ENCODE measurements at places on chromosomes 5 and 9. TPM values are rescaled to one million over a fixed set of nuclear protein-coding genes. Genes with fewer than 3 reads are reported as not detected.

GRCh38 chr5:71587766-71588532, 809 bp downstream of the MCCC2 start:
- no peak for DNase-seq

DNA sequence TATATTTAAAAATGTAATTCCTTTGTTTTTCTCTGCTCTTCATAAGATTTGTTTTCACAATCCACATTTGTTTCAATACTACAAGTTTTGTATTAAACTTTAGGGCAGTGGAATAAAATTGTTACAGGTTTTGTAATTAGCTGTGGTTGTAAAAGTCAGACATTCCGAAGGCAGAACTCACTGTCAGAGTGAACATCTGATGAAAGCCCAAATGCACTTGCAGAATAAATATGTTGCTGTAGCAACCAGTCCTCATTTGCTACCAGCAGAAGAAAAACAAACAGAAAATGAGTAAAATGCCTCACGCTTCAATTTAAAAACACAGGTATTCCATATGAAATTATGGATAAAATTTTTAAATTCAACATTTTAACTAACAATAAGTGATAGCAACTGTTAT, 740.1 kb upstream of the FAM174A start:
- no peak for DNase-seq

DNA sequence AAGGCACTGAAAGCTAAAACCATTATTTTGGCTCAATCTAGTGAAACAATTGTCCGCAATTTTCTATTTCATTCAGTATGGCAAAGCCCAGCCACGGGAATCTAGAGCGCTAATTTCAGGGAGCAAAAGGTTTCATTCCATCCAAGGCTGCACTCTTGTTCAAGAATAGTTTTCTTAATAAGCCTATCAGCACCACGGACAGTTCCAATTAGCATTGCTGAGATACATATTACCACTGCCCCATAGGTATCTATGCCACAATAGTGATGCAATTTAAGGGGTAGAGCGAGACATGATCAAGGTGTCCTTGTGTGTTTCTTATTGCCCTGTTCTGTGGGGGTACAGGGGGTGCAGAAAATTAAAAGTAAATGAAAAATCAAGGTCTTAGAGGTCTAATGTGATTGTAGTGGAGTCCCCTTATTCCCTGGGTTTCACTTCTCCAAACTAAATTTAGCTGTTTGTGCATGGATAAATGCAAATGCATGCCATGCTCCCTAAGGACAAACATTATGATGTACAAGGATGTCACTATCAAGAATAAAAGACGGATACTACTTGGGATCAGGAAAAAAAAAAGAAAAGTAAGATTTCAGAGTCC, 45.5 kb downstream of the SPOCK1 start:
- no peak for DNase-seq

GRCh38 chr5:123875561-123876275, 363.7 kb downstream of the CSNK1G3 start:
- no peak for DNase-seq

- no peak for DNase-seq
Observed at GRCh38 chr5:158877706-158878105, 222.0 kb downstream of the EBF1 start.

DNA sequence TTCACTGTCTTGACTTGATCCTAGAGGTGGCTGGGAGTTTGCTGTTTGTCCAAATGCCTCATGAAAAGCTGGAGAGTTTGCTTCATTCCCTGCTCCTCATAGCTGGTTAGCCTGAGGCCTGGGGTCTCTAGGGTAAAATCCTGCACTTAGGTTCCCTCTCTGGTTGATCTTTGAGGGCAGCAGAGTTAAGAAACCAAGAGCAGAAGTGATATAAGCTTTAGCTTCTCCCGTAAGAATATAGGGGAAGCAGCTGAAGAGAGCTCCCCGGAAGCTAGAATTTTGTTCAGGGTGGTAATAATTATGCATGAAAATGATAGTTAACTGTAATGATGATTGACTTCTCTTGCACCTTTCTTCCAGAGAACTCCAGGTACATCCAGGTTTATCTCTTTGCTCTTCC, 1.4 kb downstream of the FAM53C start:
- no peak for DNase-seq

DNA sequence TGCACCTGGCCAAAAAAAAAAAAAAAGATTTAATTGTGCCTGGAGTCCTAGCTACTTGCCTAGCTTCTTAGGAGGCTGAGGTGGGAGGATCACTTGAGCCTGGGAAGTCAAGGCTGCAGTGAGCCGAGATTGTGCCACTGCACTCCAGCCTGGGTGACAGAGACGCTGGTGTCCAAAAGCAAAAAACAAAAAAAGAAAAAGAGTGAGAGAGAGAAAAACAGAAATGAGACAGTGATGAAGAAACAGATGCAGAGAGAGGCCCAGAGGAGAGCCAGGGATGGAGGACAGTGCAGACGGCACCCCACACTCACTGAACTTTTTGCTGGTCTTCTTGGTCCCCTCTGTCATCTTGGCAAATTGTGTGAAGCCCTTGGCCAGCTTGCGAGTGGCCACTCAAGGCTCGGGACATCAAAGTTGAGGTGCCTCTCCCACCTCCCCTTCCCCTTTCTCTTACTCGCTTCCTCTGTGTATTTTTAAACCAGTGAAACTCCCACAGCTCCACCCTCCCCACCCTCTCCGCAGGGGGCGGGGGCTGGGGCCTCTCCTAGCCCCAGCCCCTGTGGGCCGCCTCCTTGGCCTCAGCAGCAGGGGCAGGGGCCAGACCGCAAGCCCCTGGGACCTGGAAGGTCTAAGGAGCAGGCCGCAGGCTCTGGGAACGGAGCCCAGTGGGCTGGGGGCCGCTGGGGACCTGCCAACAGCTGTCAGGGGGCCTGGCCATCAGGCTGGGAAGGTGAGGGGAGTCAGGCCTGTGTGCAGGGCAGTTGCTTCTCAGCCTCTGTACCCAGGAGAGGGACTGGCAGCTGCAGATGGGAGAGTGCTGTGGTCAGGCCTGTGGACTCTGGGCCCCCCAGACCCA, at the start of gene SH2D3C:
SH2D3C (minus strand) TSS at position 387 of the 856 bp plus-strand sequence; CDS start at position 348, 39 bp downstream.
- peak; percentile 67 for DNase-seq

- no peak for DNase-seq
Observed at GRCh38 chr5:41841325-41841724, 28.9 kb downstream of the OXCT1 start.

DNA sequence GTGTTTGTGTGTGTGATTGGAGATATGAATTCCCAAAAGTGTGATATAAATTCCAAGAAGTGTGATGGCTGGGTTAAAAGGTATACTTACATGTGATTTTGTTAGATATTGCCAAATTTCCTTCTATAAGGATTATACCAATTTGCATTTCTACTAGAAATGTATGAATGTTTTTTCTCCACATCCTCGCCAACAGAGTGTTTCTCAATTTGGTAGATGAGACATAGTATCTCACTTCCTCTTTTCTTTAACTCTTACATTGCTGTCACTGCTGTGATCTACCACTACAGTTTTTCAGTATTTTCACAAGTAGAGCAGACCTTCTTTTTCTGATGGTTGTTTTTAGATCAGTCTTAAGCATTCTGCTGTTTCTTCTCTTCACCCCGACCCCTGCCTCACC, 111.3 kb downstream of the FER start:
- no peak for DNase-seq

DNA sequence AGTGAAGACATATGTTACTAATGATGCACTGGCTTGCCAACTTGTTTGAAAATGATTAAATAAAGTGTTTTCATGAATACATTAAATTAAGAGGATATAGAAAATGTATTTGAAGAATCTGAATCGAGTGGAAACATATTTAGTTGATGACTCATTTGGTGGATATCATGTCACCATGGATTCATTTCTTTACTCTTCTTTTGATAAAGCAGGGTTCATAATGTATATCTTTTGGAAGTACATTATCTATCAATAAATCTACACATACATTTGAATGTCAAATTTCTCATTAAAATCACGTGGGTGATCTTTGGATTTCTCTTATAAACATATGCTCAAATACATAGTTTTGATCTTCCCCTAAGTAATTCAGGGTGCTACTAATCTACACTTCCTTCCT, 1148.1 kb upstream of the ACO1 start:
- DNase-seq: no peak

GRCh38 chr5:34817558-34818351, 21.2 kb upstream of the TTC23L start:
- DNase-seq: no peak

DNA sequence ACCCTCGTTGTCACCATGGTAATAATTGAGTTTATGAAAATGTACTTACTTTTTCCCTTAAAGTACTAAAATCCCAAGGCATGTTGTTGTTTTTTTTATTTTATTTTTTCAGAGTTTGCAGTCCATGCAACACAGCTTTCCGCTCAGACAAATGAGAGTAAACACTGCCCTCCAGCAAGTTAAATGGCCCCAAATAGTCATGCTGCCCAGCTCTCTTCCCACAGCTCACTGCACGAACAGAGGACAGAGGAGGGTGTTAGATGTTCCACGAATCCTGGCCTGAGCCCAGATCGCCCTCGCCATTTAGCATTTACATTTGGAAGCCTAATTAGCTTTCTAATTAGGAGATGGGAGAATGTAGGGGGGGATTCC, 1.9 kb downstream of the NIM1K start:
- no peak for DNase-seq

GRCh38 chr9:133971121-133971951, 20.8 kb downstream of the VAV2 start:
- no peak for DNase-seq

DNA sequence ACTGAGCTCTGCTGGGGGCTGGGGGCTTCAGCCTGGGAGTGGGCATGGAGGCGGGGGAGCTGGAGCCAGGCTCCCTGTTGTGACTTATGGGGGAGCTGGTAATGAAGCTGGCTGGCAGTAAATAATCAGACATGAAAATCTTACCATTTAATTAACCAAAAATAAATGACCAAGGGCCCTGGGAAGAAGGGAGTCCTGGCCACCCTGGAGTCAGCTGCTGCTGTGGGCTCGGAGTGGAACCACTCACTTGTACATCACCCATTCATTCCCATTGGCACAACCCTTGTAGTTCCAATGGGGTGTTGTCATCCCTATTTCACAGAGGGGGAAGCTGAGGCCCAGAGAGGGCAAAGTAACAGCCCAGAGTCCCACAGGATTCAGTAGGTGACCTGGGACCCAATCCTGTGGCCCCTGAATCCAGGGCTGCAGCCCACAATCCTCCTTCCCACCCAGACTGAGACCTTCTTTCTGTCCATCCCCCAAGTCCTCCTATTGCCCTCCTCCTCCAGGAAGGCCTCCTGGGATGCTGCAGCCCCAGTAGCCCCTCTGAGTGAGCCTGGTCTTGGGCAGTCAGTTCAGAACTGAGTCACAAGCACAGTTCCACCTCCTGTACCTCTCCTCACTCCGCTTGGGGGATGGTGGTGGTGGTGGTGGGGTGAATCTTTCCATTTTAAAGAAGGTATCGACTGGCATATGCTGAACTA, 259.4 kb upstream of the MVB12B start:
- DNase-seq: no peak

GRCh38 chr5:96247097-96247701, 185.8 kb downstream of the PCSK1 start:
- no peak for DNase-seq

DNA sequence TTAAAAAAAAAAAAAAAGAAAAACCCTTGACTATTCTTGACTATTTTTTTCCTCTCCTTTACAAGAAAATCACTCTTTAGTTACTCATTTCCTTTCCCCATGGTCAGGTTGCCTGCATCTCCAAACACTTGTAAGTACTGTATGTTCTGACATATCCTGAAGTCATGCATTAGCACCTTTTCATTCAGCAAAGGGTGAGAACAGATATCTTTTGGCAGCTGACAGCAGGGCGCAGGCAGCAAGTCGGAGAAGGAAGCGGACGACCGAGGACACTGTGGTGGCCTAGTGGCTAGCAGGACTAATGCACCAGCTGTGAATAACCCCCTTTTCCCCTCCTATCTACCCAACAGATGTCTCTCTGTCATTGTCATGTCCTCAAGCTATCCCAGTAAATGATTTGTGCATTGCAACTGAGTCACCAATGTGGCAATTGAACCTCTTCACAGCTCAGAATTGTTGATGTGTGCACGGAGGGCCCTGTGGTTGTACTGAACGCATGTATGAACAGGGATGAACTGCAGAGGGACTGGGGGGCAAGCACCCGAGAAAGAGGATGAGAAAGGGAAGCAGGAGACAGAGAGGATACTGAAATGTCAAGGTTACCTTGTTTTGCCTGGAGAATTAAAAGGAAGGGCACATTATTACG, 996.0 kb upstream of the ARRDC3 start:
- peak; percentile 20 for DNase-seq

DNA sequence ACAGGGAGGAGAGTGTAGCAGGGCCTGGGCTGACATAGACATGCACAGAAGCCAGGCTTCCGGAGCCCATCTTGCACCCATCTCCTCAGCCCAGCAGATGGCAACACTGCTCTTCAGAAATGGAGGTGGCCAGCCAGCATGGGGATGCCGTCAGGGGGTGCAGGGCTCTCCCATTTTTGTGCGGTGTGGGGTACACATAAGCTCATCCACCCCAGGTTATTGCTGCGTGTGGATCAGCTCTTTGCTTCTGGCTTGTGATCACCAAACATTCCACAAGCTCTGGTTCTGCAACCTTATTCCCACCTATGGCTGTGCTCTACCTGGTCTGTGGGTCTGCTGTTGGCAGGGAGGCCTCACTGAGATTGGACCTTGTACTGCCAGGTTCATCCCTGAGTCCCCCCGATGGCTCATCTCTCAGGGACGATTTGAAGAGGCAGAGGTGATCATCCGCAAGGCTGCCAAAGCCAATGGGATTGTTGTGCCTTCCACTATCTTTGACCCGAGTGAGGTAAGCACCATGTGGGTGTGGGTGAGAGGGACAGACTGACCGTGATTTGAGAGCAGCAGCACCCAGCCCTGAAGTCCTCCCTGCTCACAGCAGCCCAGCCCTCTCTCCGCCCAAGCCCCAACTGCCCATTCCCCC, 17.3 kb downstream of the SLC22A5 start:
- DNase-seq: peak; percentile 71

JAKMIP2 gene
- 0.41 TPM for total RNA-seq

OTP gene
- not detected for total RNA-seq

GAPVD1 gene
- total RNA-seq: 33.4 TPM

KCNMB1 gene
- 1.3 TPM for total RNA-seq

HRCT1 gene
- 6.2 TPM for total RNA-seq

BTNL3 gene
- not detected for total RNA-seq

PHF24 gene
- 0.11 TPM for total RNA-seq

ARSK gene
- 3.7 TPM for total RNA-seq

DDX4 gene
- not detected for total RNA-seq

GDA gene
- 0.85 TPM for total RNA-seq

CDC23 gene
- 20.2 TPM for total RNA-seq

IL5 gene
- total RNA-seq: not detected
